Activated CD4-positive, alpha-beta T cell treated with anti-CD3 and anti-CD28 coated beads, Interleukin-2, amount 50 U/mL, for 1 hour (primary cell): ENCODE measurements at places on chromosomes 7 and 10.

DNA sequence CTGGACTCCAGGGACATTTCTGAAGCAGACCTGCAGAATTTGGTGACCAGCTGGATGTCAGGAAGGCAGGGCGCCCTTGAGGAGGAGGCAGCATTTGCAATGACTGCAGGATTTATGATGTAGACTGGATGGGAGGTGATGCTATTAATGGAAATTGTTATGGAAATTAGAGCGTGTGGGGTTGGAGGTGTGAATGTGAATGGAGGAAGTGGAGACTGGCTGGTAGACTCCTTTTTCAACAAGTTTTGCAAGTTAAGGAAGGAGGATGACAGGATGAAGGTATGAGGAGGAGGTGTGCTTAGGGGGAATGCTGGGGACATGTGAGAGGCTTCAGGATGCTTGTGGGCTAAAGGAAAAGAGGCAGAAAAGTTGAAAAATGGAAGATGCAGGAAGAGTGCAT is 137.0 kb downstream of the TMEM178B start:
- no peak for DNase-seq

- no peak for DNase-seq
Measured at GRCh38 chr7:29131678-29132077, 14.7 kb downstream of the CPVL start.

DNA sequence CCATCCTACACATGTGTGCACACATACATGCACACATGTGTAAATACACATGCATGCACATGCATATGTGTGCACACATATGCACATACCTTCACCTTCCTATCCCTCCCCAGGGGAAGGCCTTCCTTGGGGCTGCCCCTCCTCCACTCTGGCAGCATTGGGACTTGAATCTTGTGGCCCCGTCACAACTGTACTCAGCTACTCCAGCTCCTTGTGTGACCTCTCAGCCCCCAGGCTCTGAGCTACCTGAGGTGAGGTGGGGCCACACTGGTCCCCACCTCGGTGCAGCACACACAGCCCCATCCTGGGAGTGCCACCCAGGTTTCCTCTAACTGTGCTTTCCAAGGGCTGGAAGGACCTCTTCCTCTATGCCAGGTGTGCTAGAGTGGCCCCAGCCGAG is 116.0 kb downstream of the LHPP start:
- DNase-seq: no peak

GRCh38 chr7:89073776-89074175 is 278.2 kb upstream of the TEX47 start:
- no peak for DNase-seq

DNA sequence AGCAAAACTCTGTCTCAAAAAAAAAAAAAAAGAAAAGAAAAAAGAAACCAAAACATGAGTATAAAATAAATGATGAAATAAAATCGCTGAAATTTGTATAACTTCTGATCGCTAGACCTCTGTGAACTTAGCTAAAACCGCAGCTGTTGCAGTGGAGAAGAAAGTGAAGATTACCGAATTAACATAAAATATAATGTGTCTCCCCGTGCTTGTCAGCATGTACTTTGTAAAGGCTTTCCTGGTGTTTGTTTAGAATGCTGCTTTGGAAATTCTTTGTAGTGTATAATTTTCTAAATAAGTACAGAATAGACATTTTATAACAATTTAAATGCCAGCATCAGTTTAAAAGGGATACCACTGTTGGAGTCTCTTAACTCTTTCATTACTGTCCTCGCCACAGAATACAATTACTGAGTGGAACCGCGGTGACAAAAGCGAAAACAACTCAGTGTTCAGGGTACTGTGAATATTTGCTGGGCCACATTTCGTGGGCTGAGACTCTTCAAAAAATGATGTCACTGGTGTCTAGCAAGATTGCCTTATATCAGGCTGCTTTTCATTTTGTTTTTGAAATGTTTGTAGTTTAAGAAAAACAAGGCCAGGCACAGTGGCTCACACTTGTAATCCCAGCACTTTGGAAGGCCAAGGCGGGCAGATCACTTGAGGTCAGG is 167.7 kb downstream of the NSUN6 start:
- DNase-seq: no peak

DNA sequence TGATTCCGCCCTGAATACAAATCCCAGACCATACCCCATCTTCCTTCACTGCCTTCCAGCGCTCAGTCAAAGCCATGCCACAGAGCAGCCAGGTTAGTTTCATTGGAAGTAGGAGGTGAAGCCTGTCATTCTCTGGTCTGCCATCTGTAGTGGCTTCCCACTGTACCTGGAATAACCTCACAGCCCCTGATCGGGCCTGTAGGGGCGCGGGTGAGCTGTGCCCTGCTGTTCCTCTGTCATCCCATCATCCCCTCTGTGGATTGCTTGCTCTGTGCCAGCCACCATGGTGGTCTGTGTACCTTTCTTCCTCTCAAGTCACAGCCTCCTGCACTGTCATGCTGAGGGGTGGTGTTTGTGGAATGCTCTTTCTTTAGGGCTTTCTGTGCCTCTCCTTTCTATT is 155.1 kb downstream of the ZNF22 start:
- DNase-seq: no peak
